NCI-H446 (cell line): ENCODE measurements at places on chromosomes 12 and 14.

- DNase-seq, result no peak
These were observed 86.3 kb upstream of the PDZRN4 start for GRCh38 chr12:41101806-41102205.

- no peak for DNase-seq
These were observed 6.1 kb downstream of the KMT2D start for GRCh38 chr12:49054524-49054923.

GRCh38 chr12:126212824-126213223, 1147.6 kb downstream of the AACS start:
- no peak for DNase-seq

GRCh38 chr12:26101350-26101734, 23.5 kb downstream of the BHLHE41 start:
- DNase-seq, result no peak

GRCh38 chr14:51121096-51121495, 26.2 kb upstream of the TRIM9 start:
- DNase-seq, result no peak

- no peak for DNase-seq
These were observed 4.1 kb upstream of the CRADD start for GRCh38 chr12:93673084-93673483.

DNA sequence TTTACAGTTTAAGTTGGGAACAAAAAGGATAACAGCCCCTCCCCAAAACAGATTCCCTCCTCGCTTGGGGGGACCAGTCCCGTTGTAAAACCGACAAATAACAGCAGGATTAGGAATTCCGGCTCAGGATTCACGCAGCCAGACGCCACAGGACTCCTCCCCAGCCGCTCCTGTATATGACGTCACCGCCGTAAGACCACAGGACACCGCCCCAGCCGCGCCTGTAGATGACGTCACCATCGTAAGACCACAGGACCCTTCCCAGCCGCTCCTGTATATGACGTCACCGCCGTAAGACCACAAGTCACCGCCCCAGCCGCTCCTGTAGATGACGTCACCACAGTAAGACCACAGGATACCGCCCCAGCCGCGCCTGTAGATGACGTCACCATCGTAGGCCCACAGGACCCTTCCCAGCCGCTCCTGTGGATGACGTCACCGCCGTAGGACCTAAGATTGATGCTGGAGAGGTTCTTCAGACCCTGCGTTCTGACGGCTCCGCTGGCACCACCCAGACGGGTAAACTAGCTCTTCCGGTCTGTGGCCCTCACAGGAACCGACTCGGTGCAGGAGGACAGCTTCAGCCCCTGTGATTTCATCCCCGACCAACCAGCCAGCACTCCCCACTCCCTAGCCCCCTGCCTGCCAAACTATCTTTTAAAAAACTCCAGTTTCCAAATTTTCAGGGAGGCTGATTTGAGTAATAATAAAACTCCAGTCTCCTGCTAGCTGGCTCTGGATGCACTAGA, 43.9 kb upstream of the FBRSL1 start:
- DNase-seq, result no peak

DNA sequence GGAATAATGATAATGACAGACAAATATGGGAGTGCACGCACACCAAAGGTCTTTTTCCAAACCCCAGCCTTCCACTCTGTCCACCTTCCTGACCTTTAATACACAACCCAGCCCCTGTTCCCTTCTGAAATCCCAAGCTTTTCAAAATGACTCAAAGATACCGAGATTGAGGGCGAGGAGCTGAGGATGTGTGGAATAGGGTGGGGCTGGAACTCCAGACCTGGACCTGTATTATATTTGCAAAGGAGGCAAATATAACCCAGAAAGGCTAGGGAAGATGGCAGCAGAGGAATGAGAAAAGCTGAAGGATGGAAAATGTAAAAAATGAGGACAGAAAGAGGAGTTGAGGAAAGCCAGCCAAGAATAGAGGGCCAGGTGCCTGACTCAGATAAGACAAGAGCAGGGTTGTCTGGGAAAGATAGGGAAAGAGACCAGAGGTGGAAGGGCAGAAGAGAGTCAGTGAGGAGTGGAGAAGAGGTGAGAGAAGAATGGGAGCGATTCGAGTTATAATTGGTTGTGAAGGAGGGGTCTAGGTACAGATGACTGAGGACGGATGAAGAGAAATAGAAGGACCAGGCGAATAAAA, 1.0 kb upstream of the PTMS start:
- DNase-seq, result no peak

GRCh38 chr14:66920196-66920595, 269.0 kb upstream of the GARIN2 start:
- DNase-seq, result no peak

- DNase-seq, result no peak
These were observed 72.7 kb downstream of the SPTB start for GRCh38 chr14:64806862-64807495.

- no peak for DNase-seq
These were observed 50.3 kb downstream of the LMO3 start for GRCh38 chr12:16555630-16556029.

DNA sequence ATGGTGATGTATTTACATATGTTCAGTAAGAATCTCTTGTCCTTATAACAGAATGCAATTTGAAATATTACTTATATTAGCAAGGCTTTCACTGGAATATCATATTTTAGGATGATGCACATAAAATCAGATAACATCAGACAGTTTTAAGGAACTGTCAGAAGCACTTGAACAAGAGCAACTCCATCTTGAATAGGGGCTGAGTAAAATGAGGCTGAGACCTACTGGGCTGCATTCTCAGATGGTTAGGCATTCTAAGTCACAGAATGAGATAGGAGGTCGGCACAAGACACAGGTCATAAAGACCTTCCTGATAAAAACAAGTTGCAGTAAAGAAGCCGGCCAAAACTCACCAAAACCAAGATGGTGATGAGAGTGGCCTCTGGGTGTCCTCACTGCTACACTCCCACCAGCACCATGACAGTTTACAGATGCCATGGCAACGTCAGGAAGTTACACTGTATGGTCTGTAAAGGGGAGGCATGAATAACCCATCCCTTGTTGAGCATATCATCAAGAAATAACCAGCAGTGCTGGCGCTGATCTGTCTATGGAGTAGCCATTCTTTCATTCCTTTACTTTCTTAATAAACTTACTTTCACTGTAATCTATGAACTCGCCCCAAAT, 27.6 kb upstream of the ETV6 start:
- no peak for DNase-seq

DNA sequence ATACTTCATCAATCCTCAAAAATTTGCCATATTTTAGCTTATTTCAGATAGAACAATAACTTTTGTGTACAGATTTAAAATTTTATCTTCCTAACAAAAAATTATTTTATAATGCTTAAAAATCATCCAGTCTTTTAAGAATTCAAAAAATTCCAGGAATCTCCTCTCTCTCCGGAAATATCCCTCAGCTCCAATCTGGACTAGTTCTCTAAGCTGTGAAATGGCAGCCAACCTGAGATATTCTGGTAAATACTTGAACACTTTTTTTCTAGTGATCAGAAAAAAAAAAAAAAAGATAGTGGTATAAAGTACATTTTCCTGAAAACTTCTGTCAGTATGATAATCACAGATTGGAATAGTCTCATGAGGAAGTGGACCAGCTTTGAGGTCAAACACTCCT, 57.6 kb downstream of the SSPN start:
- no peak for DNase-seq

- no peak for DNase-seq
These were observed 110.3 kb downstream of the GCH1 start for GRCh38 chr14:54792288-54792687.

DNA sequence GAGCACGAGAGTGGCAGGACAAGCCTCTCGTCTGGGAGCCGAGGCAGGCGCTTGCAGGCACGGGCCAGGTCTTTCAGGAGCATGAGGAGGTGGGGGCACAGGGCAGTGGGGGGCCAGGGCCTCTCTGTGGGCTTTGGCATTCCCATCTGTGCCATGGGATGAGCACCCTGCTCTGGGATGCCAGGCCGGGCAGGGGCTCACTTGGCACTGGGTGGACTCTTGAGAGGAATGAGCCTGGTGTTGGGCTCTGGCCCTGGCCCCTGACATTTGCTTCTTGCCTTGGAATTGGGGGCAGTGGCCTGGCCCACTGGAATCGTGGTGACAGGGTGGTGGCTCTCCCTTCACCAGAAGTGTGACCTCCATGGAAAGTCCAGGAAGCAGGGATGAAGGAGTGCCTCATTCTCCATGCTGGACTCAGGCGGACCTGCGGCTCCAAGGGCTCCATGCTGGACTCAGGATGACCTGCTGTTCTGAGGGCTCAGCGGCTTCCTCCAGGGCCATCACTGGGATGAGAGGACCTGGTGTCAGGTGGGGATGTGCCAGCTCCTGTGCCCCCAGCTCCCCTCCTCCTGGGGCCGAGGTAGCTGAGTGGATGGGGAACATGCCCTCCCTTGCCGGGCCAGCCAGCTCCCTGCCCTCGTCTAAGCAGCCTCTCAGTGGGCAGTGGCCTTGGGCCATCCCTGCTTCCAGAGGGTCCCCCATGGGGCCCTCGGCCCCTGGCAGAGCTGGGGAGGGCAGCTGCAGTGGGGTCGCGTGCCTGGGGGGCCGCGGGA, 220.3 kb downstream of the KIF26A start:
- no peak for DNase-seq

DNA sequence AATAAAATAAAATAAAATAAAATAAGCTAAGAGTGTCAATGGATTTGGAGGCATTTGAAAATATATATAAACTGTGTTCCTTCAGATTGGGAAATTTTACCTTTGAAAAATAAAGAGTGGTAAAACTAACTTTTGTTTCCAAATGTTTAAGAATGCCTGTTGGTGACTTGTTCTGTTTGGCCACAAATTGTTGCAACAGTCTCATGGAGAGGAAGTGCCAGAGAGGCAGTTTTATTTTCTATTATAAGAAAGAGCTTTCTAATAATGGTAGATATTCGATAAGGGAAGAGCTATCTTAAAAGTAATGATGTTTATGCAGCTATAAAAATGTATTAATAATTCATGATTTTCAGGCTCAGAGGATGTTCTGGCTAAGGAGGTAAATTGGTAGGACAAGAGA, 68.8 kb upstream of the MDGA2 start:
- no peak for DNase-seq
